ENCODE measurements at places on chromosomes 12 and 14.

- no peak for DNase-seq
Observed at GRCh38 chr14:53993920-53994607, 37.4 kb upstream of the BMP4 start.

GRCh38 chr12:13362260-13362841, 165.8 kb downstream of the EMP1 start:
- peak; percentile 19 for DNase-seq

DNA sequence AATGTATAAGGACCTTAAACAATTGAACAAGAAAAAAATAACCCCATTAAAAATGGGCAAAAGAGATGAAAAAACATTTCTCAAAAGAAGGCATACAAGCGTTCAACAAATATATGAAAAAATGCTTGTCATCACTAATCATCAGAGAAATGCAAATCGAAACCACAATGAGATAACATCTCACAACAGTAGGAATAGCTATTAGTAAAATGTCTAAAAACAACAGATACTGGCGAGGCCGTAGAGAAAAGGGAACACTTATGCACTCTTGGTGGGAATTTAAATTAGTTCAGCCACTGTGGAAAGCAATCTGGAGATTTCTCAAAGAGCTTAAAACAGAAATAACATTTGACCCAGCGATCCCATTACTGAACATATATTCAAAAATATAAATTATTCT, 769.8 kb upstream of the MGAT4C start:
- no peak for DNase-seq

GRCh38 chr12:6615802-6616201, 8.6 kb upstream of the CHD4 start:
- DNase-seq: no peak

GRCh38 chr14:23306412-23307145, at the start of gene BCL2L2:
Gene BCL2L2, plus strand, starts transcription at chr14:23306833. Its CDS starts 935 bp downstream, at chr14:23307768.
- no peak for DNase-seq

GRCh38 chr12:116892349-116893140, 11.3 kb upstream of the HRK start:
- no peak for DNase-seq

GRCh38 chr14:95268350-95268749, 51.4 kb downstream of the CLMN start:
- no peak for DNase-seq

- no peak for DNase-seq
Observed at GRCh38 chr12:6540181-6540877, 6.0 kb downstream of the GAPDH start.

DNA sequence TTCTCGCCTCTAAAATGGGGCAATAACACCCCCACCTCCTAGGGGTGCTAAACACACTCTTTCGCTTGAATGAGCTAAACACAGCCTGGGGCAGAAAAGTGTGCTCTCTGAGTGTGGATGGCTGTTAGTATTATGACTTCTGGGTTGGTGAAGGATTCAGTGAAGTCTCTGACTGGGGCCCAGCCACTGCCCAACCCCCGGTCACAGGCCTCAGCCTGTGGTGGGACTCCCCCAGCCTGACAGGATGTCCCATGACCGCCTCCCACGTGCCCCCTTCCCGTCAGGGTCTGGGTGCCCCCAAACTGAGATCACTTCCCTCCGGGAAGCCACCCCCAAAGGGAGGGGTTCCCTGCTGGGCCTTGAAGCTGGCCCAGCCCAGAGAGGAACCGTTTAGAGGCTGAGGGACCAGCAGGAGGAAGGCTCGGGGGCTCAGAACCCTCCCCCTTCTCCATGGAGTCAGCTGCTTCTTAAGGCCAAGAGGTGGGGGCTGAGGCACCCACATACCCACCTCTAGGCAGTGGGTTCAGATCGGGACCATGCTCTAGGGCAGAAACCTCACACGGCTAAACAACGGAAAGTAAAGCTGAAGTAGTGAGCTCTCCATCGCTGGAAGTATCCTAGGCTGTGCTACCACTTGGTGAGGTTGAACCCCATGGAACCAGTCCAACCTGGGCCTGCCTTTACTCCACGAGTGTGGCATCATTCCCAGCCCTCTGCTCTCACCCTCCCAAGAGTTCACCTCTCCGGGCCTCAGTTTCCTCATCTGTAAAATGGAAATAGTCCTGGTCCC, 13.8 kb downstream of the DTX1 start:
- DNase-seq: no peak

DNA sequence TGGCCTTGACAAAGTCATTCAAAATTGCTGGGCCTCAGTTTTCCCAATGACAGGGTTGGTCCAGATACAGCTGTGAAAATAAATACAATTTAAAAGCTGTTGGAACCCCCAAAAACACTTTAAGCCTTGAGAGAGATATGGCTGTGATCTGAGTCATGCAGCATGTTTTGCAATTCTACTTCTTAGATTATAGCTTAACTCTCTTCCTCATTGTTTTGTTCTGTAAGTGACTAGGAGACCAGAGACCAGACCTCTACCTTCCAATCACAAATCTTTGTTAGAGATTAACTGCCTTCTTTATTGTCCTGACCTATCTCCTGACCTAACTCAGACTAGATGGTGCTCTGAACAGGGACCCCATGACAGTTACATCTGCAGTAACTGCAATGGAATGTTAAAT, 198.1 kb downstream of the STXBP6 start:
- no peak for DNase-seq

GRCh38 chr14:85319998-85320630, 209.8 kb upstream of the FLRT2 start:
- no peak for DNase-seq

GRCh38 chr14:23056145-23056955, 970 bp downstream of the CDH24 start:
- peak; percentile 64 for DNase-seq

DNA sequence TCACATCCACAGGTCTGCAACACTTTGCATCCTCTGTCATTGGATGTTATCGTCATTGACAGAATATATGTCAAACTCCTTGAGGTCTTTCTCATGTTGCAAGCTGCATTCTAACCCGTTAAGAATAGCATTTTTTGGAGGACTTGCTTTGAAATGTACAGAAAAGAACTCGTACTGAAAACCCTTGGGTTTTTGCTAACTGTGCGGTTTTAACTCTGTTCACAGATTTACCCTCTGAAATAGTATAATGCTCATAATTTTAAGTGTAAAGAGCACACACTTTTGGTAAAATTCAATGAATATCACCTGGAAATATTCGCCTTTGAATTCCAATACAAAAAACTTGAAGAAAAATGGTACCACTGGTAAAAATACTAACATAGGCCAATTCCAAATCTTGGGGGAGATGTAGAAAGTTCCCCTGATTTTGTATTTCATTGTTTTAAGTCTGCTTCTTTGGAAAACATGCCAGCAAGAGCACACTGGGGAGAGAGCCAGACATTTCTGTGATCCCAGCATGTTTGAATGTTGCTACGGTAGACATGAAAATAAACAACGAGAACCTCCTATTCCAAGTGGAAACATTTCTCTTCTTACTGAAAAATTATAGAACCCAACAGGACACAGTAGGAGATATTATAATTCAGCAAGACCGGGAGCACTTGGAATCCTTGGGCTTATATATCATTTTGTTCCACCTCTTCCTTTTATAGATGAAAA, 446.0 kb downstream of the AEBP2 start:
- DNase-seq: no peak

- no peak for DNase-seq
Observed at GRCh38 chr12:106280106-106280505, 22.4 kb upstream of the TCP11L2 start.

DNA sequence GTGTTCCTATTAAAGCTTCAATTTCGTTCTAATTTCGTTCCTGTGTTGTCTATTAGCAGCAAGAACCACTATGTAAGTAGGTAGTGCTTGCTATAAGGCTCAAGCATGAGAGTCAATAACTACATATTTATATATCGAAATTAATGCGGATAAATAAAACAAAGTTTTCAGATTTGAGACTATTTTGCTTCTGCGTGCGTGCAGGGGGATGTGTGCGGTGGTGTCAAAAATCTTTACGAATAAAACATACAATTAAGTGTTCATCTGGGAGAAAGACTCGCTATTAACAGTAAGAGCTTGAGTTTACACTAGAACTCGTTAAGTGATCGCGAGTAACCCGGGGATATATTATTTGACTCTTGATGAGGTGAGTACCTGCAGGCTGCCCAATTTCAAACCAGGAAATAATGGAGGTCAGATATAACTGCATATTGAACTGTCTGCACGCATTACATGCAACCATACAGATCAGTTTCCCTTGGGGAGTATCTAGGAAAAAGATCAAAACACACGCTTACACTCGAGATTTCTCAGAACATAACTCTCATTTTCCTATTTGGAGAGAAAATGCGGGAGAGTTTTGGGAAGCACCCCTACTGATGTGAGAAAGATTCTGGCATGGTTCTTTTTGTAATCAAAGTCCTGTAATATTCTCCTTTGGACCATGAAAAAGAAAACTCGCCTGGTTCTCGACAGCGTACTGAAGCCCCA, 813 bp downstream of the TWF1 start:
- DNase-seq: no peak

- no peak for DNase-seq
Observed at GRCh38 chr14:45222485-45223262, 30.3 kb downstream of the MIS18BP1 start.

GRCh38 chr14:93308686-93309345, 24.0 kb downstream of the BTBD7 start:
- no peak for DNase-seq

- no peak for DNase-seq
Observed at GRCh38 chr14:65334765-65335410, 77.6 kb upstream of the FUT8 start.

DNA sequence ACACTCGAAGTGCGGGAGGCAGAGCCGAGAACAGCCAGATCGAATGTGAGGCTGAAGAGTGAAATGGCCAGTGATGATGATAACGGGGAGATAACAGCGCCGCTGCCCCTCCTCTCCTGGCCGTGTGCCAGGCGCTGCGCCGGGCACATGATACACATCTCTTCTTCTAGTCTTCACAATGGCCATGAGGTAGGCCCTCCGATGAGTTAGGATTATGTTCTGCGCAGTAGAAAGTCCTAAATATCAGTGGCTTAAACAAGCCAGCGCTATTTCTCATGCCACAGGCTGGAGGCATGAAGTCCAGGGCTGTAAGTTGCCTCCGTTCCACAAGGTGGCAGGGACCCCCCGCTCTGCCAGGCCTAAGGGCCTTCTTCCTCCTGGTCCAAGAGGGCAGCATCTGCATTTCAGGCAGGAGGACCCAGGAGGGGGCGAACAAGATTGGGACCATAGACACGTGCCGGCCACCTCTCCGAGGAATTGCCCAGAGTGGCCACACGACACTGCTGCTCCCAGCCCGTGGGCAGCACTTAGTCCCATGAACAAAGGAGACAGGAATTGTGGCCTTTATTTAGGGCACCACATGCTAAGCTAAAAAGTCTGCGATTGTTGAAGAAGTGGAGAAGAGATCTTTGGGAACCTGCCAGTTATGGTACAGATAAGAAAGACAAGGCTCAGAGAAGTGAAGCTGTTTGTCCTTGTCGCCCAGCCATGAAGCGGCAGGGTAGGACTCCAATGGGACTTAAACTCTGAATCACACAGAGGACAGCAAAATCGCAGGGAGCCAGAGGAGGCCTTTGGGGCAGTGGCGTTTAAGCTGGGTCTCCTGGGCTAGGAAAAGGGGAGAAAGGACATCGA, 10.9 kb upstream of the HVCN1 start:
- no peak for DNase-seq

DNA sequence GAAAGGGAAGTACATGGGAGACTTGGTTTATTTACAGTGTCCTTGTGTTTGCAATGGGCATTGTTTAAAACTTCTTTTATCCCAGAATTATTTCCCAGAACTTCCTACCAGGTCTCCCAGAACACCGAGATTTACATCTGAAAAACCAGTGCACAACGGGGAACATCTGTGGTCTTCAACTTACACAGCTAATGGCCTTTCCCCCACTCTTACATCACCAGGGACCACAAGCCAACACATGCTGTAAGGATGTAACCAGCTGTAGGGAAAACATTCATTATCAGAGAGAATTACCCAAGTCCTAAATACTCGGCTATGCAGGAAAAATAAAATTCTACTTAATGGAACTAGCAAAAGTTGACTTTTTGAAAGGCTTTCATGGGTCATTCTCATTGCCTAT, 267.6 kb downstream of the DUSP6 start:
- DNase-seq: no peak

- no peak for DNase-seq
Observed at GRCh38 chr12:67593041-67593440, 55.5 kb upstream of the DYRK2 start.

DNA sequence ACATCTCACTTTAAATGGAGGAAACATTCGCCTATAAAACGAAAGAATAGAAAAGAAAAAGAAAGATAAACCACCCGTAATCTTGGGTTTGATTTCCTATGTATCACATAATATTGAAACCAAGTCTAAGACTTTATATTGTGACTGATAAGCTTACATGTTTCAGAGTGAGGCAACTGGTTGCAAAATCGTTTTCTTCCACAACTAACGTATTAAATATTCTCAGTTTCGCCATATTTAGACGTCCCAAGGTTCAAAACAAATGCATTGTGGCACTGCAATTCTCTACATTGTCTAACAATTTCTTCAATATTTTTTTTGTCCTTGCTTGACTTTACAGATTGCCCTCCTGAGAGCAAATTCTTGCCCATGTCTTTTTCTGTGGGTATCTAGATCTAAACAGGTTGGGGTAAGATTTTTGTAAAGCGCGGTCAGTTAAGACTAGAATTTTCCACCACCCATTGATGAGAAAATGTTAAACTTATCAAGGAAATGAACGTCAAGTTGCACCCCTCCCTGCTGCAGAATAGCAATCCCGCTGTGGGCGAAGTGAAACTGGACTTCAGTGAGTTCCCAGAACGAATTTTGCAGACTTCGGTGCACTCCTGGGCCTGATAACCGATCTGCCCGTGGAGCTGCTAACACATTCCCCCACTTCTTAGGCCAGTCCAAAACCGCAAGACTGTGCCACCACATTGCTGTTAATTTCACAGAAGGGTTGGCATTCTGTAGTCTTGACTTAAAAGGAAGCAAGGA, 2.7 kb downstream of the TBX3 start:
- DNase-seq: no peak

GRCh38 chr12:96036765-96037455, 1.5 kb upstream of the LTA4H start:
- no peak for DNase-seq

DNA sequence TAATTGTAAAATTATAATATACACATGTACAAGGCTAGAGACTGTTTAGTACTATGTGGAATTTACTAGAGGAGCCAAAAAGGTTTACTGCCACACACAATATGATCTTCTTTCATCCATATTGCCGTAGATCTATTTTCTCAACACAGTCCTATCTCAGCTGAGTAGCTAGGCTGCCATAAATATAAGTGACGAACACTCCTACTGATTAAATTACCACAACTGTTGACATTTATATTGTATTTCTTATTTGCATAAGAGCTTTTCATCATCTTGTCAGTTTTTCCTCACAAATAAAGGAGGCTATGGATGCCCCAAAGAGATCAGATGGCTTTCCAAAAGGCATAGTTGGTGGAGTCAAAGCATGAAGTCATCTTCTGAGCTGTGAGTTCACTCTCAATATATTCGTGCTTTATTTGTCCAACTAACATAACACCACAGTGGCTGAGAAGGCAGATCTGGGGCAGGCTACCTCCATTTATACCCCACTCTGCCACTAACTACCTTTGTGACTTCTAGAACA, 78.6 kb downstream of the CCDC59 start:
- no peak for DNase-seq

GRCh38 chr12:106118-106591, 39.6 kb downstream of the IQSEC3 start:
- DNase-seq: no peak

- no peak for DNase-seq
Observed at GRCh38 chr12:105825141-105825540, 313.6 kb downstream of the NUAK1 start.

GRCh38 chr12:56150563-56150962, 1.8 kb upstream of the MYL6B start:
- DNase-seq: no peak

All from stimulated activated CD4-positive, alpha-beta T cell treated with anti-CD3 and anti-CD28 coated beads, Interleukin-12 subunit alpha, Interleukin-12 subunit beta, amount 100 ng/mL, for 24 hours (primary cell).